ENCODE measurements at places on chromosomes 5 and 9.

DNA sequence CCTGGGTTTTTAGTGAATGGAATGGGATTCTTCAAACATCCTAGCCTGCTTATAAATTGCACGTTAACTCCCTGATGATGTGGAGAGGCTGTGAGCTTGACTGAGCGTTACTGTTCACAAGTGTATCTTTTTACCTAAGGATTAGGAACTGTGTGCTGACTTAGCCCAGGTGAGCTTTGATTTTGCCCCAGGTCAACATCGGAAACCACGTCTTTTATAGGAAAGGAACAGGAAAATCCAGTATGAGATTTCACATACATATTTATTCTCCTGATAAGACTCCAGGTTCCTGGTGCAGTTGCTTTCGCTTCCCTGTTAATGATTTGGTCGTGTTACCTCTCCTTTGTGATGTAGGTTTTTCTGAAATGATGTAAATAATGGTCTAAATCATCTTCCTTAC is 103.2 kb upstream of the BASP1 start:
- DNase-seq: no peak

DNA sequence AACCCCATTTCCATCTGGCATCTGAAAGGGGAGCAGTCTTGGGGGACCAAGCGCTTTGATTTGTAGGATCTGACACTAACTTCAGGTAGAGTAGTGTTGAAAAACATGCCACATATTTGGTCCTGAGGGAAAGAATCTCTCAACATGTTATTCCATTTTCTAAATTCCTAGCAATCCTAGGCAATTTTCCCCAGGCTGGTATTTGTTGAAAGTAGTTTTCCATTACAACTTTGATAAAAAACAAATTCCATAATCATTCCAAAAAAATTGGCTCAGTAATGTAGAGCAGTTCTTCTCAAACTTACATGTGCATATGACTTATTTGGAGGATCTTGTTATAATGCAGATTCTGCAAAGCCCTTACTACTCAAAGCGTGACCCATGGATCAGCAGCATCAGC is 477.9 kb downstream of the ACTL7B start:
- no peak for DNase-seq

- no peak for DNase-seq
Measured at GRCh38 chr5:17396247-17396646, 101.8 kb upstream of the TAF11L2 start.

DNA sequence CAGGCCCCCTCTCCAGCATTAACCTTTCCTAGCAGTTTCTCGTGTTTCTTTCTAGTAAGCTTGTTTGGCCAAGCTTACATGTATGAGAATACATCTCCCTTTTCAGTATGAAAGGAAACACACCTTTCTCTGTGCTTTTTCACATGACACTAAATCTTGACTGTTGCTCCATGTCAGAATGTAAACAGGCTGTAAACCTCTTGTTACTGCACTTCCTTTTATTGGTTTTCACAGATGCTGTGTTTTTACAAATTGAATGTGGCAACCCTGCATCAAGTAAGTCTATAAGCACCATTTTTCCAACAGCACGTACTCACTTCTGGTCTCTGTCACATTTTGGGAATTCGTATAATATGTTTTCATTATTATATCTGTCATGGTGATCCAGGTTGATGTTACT is 2.2 kb upstream of the CANX start:
- DNase-seq: no peak

DNA sequence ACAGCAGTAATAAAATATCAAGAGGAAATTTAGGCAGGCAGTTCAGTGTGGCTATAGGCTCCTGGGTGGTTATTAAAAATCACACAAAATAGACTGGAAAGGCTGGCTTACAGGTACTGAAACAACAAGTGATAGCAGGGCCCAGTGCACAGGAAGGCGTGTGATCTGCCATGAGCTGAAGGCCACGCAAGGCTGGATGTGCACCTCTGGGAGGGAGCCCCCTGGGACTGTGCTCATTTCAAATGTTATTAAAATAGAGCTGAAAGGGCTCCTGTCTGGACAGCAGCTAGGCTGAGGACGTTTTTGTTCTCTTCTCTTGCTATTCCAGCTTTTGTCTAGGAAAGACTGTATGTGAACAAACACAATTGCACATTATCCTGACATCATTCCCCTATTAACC is 324.3 kb upstream of the RFX3 start:
- no peak for DNase-seq

Measured in activated CD4-positive, alpha-beta T cell treated with anti-CD3 and anti-CD28 coated beads, Interleukin-2, amount 50 U/mL, for 24 hours (primary cell).